ENCODE measurements at places on chromosomes 5 and 9.

DNA sequence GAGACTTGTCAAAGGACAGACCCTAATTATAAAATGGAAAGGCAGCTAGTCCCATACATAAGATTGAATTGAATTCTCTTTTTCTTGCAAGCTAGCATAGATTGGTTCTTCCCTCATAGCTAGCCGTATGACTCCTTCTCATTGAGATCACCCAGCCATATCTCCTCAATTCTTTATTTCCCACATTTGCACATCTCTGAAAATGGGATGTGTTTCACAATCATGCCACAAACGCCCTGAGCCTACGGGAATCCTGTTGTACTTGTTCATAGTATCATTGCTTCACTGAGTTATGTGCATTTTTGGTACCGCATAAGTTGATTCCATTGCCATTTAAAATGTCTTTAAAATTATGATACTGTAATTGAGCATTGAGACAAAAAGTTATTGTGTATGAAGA is 90.5 kb downstream of the PCSK1 start:
- DNase-seq, result no peak

DNA sequence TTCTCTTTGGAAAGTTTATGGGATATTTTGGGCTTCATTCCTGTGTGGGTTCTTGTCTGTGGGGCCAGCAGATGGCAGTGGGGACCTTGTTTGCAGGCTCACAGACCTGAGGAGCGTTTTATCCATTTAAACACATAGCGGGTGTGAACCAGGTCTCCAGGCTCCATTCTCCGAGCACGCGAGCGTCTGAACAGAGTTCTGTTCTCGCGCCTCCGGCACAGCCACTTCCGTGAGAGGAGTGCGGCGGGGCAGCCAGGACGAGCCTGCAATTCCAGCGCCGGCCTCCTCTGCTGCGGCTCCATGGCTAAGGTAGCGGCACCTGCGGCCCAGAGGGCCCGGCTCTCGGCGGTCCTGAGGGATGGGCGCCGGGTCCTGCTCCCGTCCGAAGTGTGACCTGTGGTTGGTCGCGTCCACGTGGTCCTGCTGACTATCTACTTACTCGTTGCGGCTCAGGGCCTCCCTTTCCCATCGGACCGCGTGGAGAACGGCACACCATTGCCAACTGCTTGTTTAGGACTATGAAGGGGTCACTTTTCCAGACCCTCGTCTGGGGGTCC is 7.3 kb downstream of the NRARP start:
- no peak for DNase-seq

DNA sequence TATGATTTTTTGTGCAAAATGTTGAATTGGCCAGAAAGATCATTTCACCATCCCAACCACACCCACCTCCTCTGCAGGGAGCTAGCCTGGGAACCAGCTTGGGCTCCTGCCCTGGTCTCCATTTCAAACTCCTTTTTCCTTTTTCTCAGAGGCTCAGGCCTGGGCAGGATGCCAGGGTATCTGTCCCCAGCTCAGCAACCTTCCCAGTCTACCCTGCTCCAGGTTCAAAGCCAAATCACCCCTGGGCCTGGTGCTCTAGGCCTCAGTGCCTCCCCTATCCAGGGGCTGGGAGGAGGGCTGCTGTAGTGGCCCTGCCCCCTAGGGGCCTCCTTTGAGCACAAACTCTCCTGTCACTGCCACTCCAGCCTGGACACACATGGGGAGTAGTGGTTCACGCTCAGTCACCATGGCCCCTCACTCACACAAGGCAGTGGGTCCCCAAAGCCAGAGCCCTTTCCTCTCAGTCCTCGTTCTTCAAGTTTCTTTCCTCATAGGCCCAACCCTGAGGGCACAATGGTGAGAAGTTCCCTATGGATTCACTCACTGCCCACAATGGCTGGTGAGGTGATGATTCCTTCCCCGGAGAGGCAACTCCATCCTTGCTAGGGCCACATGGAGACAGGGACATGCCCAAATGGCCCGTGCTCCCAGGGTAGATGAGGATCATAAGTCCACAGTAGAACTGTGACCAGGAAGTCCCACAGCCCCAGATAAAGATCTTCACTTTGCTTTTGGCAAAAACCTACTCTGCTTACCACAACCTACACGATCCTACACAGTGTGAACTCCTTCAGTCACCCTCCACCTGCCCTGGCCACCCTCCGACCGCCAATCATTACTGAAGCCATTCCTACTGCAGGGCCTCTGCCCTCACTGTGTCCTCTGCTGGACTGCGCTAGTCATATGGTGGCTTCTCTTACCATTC is 1.6 kb upstream of the ST6GALNAC4 start:
- DNase-seq, result no peak

DNA sequence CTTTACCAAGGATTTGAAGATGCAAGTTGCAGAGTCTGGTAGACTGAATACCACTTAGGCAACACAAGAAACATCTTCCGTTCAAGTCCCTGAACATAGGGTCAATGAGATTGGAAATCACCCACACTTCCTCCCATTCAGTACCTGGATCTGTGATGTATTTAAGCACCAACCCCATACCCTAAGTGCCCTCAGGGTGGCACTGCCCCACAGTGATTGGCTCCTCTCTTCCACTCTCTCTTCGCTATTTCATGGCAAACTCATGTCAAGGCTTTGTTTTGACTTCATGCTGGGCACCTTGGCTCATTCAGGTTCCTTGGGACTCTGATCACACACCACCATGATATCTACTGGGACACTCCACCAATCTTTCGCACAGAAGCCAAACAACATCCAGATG is 53.7 kb downstream of the GGTA1 start:
- DNase-seq, result no peak

GRCh38 chr5:27015758-27016157 is 22.6 kb downstream of the CDH9 start:
- no peak for DNase-seq

Data from activated naive CD4-positive, alpha-beta T cell (primary cell).